ENCODE measurements at places on chromosomes 13 and 19.

- no peak for DNase-seq
Observed at GRCh38 chr13:26128676-26129075, 76.9 kb upstream of the SHISA2 start.

DNA sequence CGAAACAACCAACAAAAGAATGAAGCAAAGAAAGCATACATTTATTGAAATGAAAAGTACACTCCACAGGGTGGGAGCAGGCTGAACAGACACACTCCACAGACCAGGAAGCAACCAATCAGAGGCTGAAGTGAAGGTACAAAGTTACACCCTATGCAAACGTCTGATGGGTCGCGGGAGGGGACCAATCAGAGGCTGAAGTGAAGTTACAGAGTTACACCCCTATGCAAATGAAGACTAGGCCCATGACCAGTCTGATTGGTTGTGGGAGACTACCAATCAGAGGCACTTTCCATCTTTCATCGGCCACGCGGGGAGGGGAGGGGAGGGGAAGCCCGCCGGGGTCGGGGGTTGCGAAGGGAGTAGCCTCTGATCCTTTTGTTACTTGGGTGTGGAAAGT is 12.4 kb upstream of the FBL start:
- DNase-seq, result no peak

DNA sequence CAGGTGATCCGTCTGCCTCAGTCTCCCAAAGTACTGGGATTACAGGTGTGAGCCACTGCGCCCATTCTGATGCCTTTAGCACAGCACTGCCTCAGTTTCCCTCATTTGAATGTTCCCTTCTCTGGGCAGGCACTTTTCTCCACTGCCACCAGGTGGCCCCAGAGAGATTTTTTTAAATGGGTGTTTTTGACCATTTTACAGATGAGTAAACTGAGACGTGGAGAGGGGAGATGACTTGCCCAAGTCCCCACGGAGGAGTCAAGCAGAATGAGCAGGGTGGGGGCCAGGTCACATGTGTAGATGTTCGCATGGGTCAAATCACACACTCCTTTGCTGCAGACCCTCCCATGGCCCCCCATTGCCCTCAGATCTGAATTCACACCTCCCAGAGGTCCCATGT is 3.2 kb upstream of the PDE4C start:
- no peak for DNase-seq

- peak; percentile 75 for DNase-seq
Observed at GRCh38 chr13:73131247-73131646, 72.4 kb downstream of the KLF5 start.

DNA sequence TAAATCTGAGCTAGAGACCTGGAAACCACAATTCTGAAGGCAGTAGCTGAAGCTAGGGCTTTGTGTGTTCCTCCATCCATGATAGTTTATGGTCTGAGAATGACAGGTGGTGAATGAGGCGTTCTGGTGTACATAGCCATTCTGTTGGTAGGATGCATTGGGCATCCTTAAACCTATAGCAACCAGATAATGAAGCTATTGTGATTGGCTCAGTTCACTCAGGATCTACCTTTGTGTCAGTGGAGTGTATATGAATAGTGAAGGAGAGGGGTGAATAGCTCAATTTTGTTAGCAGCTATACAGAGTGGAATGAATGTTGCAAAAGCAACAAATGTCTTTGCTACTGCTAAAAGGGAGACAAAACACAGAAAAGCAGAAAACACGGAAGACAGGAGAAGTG is 80.0 kb upstream of the PCDH20 start:
- no peak for DNase-seq

- no peak for DNase-seq
Observed at GRCh38 chr13:39159393-39159792, 121.1 kb downstream of the NHLRC3 start.

DNA sequence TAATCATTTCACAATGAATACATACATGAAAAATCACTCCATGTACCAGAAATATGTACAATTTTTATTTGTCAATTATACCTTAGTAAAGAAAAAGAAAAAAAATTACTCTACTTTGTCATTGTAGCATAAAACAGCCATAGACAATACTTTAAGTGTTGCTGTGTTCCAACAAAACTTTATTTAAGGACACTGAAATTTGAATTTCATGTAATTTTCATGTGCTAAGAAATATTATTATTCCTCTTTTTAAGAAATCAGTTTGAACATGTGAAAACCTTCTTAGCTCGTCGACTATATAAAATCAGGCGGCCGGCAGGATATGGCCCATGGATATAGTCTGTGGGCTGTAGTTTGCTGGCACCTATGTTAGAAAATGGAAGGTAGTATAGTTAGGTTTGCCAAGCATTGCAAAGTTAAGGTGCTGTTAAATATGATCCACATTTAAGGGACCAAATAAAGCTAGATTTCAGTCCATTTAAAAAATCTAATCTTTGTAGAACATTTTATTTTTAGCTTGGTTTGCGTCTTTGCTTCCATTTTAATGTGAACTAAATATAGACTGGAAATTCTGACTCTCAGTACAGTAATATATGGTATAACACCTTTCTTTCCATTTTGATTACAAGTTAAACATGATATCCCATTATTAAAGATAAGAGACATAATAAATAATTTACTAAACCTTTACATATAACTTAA is 6.5 kb downstream of the DGKH start:
- no peak for DNase-seq

DNA sequence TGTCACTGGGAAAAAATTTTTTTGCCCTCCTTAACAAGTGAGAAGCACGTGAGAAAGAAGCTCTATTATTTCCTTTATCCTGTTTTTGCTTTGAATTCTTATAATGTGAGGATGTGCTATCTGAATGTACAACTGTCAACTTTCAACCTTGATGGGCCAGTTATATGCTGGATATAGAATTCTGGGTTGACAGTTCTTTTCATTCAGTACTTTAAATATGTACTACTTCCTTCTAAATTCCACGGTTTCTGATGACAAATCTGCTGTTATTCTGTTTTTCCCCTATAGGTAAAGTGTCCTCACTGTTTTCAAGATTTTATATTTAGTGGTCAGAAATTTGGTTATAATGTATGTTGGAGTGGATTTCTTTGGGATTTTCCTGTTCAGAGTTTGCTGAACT is 29.9 kb downstream of the ZDHHC20 start:
- no peak for DNase-seq

- DNase-seq, result no peak
Observed at GRCh38 chr13:59494560-59494970, 669.2 kb downstream of the DIAPH3 start.

DNA sequence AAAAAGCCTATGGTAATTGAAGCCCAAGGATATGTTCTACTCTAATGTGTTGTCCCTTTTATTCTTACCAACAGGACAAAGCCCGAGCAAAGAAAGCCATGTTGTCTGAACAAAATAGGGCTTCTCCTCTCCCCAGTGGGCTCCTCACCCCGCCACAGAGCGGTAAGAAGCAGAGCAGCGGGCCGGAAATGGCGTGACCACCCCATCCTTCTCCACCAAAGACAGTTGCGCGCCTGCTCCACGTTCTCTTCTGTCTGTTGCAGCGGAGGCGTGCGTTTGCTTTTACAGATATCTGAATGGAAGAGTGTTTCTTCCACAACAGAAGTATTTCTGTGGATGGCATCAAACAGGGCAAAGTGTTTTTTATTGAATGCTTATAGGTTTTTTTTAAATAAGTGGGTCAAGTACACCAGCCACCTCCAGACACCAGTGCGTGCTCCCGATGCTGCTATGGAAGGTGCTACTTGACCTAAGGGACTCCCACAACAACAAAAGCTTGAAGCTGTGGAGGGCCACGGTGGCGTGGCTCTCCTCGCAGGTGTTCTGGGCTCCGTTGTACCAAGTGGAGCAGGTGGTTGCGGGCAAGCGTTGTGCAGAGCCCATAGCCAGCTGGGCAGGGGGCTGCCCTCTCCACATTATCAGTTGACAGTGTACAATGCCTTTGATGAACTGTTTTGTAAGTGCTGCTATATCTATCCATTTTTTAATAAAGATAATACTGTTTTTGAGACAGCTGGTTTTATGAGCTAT is 12.0 kb downstream of the CCNE1 start:
- DNase-seq, result no peak

GRCh38 chr13:112331675-112332074 is 44.5 kb upstream of the SPACA7 start:
- no peak for DNase-seq

DNA sequence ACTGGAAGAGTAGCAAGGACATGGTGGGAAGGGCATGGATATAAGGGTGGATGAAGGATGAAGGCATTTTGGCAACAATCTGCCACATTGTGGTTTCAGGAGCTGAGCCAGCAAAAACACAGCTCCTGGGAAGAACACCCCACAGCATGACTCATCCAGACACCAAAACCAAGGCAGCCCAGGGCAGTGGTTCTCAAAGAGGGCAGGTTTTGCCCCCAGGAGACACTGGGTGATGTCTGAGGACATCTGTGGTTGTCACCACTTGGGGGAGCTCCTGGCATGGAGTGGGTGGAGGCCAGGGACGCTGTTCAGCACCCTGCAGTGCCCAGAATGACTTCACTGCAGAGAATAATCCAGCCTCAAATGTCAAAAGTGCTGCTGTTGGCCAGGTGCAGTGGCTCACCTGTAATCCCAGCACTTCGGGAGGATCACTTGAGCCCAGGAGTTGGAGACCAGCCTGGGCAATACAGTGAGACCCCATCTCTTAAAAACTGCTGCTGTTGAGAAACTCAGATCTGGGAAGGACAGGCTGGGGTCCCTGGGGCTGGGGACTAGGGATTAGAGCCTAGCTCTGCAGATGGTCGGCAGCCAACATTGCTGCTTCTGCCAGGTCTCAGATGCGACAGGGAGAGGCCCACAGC is 16.1 kb downstream of the ZFR2 start:
- no peak for DNase-seq

DNA sequence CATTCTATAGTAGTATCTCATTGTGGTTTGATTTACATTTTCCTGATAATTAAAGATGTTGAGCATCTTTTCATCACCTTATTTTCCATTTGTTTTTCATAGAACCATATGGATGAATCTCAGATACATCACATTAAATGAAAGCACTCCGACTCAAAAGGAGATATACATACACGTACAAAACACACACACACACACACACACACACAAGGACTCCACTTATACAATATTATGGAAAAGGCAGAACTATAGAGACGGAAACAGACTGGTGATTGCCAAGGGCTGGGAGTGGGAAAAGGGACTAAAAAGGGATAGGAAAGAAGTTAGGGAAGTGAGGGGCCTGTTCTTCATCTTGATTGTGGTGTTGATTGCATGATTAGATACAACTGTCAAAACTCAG is 24.3 kb downstream of the ZNF585A start:
- DNase-seq, result no peak

DNA sequence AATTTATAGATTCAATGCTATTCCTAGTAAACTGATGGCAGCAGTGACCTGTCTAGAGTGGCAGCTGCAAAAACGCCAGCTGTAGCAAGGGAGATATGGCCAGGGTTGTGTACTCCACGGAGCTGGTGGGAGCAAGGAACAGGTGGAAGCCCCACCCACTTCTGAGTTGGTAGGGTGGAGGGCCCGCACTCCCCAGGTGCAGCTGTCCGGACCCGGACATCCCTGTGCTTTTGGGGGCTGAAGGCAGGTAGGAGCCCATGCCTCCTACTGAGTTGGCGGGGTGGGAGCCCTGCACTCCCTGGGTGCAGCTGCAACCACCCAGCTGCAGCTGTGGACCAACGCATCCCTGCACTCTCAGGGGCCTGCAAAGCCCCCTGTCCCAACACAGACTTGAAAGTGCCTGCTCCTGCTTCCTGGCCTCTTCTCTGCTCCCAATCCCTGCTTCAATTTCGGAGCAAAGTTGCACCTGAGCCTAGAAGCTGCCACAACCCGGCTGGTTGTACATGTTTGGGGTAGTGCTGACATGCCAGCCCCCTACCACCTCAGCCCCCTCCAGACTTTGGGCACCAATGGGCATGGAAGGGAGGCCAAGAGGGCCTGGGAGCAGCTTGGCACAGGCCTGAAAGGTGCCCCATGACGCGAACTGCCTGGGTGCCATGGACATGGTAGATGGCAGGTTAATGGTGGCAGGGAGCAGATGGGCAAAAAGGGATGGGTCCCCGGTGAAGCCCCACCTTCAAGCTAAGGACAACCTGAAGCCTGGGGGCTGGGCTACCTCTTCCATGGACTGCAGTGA is 19.8 kb downstream of the UGGT2 start:
- DNase-seq, result no peak

- no peak for DNase-seq
Observed at GRCh38 chr13:52842441-52842840, 6.0 kb downstream of the PCDH8 start.

GRCh38 chr13:45951166-45951565 is 99.6 kb upstream of the SIAH3 start:
- no peak for DNase-seq

DNA sequence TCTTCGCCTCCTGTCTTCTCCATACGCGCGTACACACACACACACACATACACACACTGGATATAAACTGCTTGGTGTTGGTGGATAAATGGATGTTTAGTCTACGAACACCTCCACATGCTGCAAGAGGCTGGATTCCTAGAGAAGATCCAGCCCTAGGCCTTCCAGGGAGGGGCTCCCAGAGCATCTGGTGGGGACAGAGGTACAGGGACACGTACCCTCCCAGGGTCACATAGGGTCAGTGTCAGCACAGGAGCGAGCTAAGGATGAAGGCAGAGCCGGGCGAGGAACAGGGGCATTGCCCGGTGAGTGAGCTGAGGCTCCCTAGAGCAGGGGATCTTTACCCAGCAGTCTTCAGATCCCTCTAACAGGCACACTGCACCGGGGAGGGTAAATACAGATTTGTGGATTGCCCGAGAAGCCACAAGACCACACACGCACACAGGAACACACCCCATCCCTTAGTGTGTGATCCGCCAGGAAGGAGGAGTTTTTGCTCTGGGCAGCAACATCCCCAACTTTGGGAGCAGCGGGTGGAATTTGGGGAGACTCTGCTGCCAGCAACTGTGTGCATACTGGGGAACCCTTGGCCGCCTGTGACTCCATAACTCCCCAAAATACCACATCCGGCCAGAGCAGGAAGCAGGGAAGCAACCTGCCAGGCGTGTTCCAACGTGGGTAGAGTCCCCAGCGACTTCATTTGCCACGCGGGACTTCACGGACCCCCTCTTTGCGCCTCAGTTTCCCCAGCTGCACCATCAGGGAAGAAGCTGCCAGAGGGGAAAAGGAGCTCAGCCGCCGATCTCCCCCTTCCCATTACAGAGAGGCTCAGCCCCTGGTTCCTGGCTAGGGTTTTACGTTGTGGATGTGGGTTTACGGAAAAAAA is 5.8 kb upstream of the TLE2 start:
- no peak for DNase-seq

DNA sequence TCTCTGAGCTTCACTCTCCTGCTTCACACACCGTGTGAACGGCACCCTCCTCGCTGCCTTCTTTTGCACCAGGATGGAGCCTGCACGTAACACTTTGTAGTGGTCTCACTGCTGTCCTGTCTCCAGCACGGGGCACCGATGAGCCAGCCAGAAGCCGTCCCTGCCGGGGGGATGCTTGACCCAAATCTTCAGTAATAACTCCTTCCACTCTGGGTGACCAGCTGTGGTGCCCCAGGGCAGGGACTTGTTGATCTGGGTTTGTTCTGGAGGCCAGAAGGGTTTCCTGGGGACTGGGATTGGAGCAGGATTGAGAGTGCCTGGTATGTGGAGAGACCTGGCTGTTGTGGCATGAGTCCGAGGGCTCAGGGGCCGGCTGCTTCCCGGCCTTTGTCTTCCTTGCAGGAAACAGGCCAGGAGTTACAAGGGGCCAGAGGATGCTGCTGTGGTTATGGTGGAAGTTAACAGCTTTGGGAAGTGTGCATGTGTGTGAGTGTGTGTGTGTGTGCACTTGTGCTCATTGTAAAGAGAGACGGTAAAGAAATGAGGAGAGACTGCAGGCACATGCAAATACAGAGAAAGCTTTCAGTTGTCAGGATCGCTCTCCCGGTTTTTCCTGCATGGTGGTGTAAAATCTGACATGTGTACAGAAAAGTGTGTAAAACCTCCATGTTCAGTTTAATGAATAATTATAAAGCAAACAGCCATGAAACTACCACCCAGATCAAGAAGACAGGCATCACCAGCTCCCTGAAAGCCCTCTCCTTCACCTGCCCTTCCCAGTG is 18.9 kb downstream of the PAK4 start:
- DNase-seq, result no peak

All from esophagus muscularis mucosa (tissue), 4 donors.